SW480 (cell line): ENCODE measurements at places on chromosomes 16 and 17.

DNA sequence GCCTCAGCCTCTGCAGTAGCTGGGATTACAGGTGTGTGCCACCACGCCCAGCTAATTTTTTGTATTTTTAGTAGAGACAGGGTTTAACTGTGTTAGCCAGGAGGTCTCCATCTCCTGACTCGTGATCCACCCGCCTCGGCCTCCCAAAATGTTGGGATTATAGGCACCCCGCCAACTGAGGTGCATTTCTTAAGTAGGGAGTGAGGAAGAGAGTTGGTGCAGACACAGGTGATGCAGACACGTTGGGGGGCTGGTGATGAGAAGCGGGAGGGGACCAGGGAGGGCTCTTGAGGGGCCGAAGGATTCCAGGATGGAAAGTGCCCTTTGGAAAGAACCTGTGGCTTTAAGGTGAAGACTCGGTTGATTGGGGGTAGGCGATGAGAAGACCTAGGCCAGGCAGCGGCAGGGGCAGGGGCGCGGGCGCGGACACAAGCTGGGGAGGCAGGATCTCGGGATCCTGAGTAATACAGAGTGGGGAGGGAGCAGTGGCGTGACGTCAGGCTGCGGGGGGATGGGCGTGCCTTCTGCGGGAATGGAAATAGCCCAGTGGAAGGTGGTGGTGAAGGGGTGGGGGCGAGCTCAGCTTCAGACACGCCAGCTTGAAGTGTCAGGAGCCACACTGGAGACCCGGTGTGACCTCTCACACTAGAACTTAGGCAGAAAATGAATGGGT, 2.5 kb upstream of the ATP6V0C start:
- DNase-seq, result no peak

GRCh38 chr17:43142153-43142552, 17.0 kb upstream of the BRCA1 start:
- no peak for DNase-seq

DNA sequence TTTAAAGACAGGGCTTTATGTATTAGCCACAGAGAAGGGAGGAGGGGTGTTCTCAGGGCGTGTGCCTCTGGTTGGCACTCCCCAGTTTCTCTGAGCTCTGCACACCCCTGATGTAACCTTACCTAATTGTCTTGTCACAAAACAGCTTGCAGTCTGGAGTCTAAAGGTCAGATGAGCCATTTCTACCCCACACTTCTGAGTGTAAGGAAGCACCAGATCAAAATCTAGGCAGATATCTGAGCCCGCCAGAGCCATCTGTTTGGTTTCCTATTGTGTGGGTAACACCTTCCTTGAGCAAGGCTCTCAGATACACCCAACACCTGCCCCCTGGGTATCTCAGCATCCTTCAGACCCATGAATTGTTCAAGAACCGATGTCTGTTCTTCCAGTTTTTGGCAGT, 15.5 kb downstream of the CDH1 start:
- peak; percentile 78 for DNase-seq

DNA sequence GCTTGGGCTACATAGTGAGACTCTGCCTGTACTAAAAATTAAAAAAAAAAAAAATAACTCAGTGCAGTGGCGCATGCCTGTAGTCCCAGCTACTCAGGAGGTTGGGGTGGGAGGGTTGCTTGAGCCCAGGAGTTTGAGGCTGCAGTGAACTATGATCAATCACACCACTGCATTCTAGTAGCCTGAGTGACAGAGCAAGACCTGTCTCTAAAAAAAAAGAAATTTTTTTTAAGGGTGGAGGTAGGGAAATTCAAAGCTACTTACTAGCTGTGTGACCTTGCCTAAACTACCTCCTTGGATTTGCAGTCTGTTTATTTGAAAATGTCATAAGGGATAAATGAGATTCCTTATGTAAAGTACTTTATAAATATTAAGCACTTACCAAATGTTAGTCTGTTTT, 3.4 kb upstream of the SMPD3 start:
- DNase-seq, result no peak

- no peak for DNase-seq
Observed at GRCh38 chr17:70464995-70465394, 295.7 kb downstream of the KCNJ2 start.

GRCh38 chr17:82678265-82678891, 20.1 kb downstream of the RAB40B start:
- DNase-seq, result no peak

DNA sequence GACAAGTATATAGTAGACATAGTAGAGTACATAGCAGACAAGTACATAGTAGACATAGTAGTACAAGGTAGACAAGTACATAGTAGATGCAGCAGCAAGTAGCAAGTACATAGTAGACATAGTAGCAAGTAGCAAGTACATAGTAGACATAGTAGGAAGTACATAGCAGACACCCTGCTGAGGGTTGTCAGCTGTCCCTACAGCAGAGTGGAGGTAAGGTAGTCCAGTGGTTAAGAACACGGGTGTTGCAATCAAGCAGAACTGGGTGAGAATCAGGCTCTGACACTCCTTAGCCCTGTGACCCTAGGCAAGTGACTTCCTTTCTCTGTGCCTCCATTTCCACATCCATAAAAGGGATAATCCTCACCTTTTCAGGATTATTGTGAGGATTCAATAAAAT, 94.7 kb downstream of the NOG start:
- no peak for DNase-seq

- peak; percentile 32 for DNase-seq
Observed at GRCh38 chr16:55257966-55258613, 65.9 kb upstream of the IRX6 start.

GRCh38 chr17:76716146-76716838, 5.5 kb upstream of the MXRA7 start:
- DNase-seq, result no peak

GRCh38 chr17:49944273-49944870, 24.6 kb upstream of the DLX4 start:
- no peak for DNase-seq

- DNase-seq, result peak; percentile 31
Observed at GRCh38 chr16:88948781-88949490, 28.1 kb downstream of the CBFA2T3 start.

- peak; percentile 14 for DNase-seq
Observed at GRCh38 chr17:80414508-80414802, 512 bp upstream of the ENDOV start.

DNA sequence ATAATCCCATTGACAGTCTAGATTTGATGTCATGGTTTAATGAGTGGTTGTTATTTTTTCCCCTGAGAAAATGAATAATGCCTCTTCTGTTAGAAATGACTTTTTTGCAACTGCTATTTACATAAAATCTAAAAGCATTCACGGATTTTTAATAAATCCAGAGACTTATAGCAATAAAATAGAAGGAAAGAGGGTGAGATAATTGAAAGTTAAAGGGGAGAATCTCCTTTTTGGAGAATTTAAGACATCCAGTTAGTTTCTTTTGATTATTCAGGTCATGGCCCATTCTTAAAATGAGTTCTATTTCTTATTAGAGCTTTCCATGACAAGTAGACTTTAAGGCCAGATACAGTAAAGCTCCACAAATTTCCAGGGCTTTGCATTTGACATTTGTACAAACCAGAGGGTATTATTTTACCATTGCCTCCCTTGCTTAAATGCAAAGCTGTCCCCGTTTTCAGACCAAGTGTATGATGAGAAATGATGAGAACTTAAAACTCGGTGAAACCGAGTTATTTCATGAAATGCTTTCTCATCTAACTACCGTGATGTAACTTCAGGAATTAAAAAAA, 789.0 kb upstream of the SOX9 start:
- no peak for DNase-seq

DNA sequence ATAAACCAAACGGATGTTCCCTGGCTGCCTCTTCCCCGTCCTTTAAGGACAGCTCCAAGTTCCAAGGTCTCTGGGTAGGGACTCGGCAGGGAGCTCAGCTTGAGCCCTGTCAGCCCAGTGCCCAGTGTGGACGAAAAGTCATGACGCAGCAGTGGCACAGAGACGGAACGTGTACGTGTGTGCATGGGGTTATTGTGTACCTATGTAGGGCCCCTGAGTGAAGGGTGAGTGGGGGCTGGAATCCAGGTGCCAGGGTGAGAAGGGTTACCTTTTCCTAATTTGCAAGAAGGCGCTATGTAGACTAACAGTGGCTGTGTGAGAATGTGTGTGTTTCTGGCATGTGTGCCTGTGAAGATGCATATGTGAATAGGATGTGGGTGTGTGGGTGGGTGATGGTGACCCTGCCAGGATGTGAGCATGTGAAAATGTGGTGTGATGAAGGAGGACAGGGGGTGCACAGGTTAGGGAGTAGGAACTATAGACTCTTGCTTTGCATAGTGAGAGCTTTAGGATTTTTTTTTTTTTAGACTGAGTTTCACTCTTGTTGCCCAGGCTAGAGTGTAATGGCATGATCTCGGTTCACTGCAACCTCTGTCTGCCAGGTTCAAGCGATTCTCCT, 6.0 kb downstream of the SCN4A start:
- no peak for DNase-seq

- peak; percentile 16 for DNase-seq
Observed at GRCh38 chr16:27464626-27465482, 62.9 kb downstream of the IL21R start.

- no peak for DNase-seq
Observed at GRCh38 chr16:22732400-22732799, 81.6 kb upstream of the HS3ST2 start.

- no peak for DNase-seq
Observed at GRCh38 chr16:63856537-63856936, 1265.3 kb downstream of the CDH11 start.

GRCh38 chr16:57252148-57252721, 7.2 kb downstream of the ARL2BP start:
- no peak for DNase-seq

DNA sequence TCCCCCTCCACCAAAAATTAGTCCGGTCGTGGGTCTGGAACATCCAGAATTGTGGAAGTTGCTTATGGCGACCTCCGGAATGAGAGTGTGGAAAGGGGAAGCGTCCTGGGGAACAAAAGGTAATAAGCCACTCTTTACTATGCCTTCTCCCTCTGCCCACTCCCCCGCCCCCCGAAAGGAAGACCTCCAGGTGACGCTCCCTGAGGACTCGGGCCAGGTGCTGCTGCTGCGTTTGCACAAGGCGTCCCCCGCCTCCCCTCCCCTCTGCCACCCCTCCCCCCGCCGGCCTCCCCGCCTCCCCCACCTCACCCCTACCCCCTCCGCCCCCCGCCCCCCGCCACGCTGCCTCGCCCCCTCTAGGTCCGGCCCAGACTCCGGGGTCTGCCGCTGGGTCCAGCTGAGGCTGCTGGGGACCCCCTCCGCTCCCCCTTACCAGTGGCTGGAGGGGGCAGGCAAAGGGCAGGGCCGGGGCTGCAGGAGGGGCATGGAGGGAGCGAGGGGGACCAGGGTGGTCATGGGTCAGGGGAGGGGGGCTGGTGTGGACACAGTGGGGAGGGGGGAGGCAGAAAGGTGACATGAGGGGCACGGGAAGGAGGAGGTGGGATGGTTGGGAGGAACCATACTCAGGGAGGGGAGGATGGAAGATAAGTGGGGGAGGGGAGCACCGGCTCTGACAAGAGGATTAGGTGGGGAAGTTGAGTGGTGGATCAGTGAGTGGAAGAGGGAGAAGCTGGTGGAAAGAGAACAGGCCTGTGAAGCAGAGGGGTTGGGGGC, 23.6 kb downstream of the ALOX12B start:
- DNase-seq, result no peak

DNA sequence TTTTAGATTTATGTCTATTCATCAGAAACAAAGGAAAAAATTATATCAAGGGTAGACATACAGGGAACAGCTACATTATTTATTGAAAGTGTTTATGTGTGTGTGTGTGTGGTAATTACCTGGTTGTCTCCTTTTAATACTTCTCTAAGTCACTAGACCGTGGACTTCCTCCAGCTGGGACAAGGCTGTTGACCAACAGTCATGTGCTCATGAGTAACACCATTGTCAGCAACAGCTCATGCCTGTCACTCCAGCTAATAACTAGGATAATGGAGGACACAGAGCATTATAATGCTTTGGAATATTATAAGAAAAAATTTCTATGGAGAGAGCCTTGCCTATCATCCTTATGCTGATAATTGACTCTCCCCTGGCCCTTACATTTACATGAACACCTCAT, 125.3 kb upstream of the SALL1 start:
- DNase-seq, result peak; percentile 22

DNA sequence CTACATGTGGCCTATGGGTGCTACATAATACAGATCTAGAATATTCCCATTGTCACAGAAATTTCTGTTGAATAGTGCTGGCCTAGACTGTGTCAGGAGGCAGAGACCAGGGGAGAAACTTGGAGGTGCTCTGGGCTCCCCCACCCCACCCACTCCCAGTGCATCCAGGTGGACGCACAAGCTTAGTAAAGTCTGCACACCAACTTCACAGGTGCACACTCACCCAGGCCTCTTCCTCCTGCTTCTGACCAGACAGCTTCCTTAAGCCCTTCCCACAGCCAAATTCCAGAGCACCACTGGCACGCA, 7.6 kb upstream of the CNP start:
- peak; percentile 44 for DNase-seq

DNA sequence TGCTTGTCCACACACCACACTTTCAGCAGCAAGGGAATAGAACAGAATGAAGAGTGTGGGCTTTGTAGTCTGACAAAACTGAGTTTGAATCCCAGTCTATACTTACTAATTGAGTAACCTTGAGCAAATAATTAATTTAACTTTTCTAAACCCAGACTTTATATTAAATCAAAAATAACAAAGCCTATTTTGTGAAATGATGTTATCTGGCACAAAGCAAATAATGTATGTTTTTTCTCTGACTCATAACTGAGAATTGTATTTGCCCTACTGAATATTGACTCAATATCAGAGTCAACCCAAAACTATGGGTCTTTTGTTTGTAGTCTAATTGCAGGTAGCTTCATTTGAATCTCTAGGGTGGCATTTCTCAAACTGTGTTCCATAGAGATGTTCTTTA, 77.9 kb upstream of the TANC2 start:
- DNase-seq, result no peak
